ENCODE measurements at places on chromosomes 2 and 18.
A peak's percentile ranks its signal among the peaks of the same experiment; 100 is the strongest.

GRCh38 chr2:75466708-75467311, 93.9 kb downstream of the EVA1A start:
- DNase-seq: peak; percentile 59

DNA sequence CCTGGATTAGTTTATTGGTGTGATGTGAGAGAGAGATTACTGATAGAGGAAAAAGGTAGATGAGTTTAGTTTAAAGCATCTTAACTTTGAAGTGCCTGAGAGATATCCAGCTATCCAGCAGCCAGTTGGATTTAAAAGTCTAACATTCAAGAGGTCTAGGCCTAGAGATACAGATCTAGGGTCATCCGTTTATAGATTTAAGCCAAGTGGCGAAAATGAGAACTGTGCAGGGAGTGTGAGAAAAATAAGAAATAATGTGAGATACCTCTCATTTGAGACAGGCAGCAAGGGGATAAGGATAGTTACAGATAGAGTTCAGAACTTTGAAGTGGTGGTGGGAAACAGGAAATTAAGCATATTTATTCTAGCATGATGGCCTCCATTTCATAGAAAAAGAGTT, 5.3 kb upstream of the ORC2 start:
- no peak for DNase-seq

- DNase-seq: no peak
Measured at GRCh38 chr2:128548461-128548891, 229.8 kb upstream of the HS6ST1 start.

- no peak for DNase-seq
Measured at GRCh38 chr2:161085149-161085548, 75.1 kb upstream of the TANK start.

GRCh38 chr2:88563129-88563528, 64.1 kb downstream of the EIF2AK3 start:
- DNase-seq: no peak

DNA sequence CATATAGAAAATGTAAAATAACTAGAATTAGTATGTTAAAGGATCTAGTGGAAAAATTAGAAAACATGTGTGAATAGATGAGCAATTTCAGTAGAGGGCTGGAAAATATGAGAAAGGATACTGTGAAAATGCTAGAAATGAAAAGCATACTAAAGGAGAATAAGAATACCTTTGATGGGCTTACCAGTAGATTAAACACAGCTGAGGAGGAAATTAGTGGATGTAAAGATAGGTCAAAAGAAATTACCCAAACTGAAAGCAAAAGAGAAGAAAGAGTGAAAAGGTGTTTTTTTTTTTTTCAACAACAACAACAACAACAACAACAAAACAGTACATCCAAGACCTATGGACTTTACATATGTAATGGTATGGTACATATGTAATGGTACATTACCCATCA, 41.0 kb upstream of the CTIF start:
- DNase-seq: no peak

GRCh38 chr2:37616677-37617005, 54.8 kb downstream of the CDC42EP3 start:
- DNase-seq: no peak

DNA sequence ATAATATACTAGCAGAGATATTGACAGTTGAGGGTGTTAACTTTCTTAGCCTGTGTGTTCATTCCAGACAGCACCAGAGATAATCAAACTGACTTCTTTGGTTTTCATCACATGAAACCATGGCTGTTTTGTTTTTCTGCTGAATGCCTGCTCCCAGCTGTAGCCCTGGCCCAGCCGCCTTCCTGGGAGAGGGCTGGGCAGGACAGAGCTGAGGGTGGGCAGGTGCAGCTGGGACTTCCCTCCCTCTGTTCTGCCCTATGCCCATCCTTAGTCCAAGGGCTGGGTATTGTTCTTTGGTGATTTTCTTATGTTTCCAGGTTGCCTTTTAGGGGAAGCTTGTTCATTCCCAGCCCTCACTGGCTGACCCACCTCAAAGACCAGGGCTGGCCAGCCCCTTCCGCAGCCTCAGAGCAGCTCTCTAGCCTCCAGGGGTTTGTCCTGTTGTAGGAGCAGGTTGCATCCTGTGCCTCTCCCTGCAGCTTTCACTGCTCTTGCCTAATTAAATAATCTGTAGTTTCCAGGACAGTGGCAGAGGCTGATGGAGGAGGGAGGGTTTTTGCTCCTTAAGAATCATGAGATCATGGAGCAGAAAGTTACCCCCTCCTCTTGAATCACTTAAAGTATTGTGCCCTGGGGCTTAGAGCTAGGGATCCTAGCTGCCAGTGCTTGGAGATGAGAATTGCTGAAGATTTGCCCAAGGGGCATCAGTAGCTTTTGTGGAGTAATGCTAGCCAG, 61.4 kb downstream of the MTCL1 start:
- no peak for DNase-seq

DNA sequence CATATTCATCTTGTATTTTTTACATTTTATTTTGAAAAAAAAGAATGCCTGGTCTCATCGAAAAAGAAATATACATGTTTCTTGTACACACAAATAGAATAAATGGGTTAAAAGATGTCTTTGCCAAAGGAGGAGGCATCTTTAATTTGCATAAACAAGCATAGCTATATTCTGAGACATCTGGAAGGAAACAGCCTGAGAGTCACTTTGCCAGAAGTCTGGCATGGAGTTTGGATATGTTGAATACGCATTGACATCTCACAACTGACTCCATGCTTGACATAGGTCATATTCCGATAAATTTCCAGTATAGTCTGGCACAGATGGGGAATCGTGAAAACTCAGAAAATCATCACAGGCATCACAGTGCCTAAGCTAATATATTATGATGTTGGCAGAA, 1317.5 kb upstream of the CELF4 start:
- no peak for DNase-seq

- no peak for DNase-seq
Measured at GRCh38 chr2:143545949-143546255, 416.7 kb downstream of the ARHGAP15 start.

GRCh38 chr2:119464981-119465380, 33.3 kb downstream of the TMEM37 start:
- no peak for DNase-seq

- no peak for DNase-seq
Measured at GRCh38 chr2:62205554-62205953, 9.6 kb downstream of the B3GNT2 start.

DNA sequence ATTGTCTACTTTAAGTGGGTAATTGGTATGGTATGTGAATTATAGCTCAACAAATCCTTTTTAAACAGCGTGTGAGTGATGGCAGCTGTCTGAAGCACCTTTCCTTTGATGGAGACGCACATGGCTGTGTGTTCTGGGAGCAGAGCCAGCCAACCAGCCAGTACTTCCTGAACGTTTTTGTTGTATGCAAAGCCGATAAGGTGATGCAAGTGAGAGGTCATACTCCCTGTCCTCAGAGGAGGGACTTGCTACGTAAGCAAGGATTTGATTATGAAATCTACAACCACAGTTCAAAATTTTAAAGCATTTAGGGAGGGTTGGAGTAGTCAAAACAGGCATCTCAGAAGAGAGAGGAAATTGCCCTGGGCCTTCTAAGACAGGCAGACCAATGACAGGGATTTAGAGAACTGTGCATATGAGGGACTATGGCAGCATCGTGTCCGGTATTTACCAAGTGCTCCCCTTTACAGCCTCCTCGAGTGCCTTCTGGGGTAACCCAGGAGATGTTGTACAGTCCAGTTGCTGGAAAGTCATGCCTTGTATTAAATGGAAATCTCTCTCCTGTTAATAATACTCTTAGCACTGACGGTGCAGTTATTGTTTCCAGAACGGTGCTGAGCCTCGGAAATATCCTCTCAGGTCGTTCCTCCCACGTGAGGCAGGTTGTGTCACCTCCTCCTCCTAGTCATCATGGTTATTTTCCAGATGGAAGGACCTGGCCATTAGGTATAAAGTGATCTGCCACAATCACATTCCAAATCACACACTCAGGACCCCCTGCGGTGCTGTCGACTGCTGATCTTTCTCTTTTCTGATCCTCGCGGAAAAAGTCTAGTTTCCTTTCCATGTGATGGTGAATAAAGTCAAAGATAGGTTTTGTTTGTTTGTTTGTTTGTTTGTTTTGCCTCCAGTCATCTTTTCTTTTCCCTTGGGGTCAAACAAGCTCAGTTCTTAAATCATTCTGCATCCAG, 28.4 kb downstream of the ARHGEF4 start:
- no peak for DNase-seq

DNA sequence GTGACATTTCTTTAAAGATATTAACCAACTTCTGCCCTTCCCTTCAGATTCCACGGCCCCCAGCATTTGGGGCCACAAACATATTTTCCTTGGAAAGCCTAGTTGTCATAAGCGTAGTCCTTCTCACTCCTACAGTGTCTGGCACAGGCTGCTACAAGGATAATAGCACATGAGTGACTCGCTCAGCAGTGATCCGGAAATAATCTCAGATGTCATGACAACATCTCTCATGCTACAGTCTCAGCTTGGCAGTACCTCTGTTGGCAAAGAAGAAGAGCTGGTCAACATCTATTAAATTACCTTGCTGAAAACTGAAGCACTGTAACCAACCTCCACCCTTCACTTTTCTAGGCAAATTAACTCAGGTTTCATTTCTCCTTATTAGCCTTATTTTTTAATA, 351.7 kb downstream of the RAD51AP2 start:
- DNase-seq: no peak

- no peak for DNase-seq
Measured at GRCh38 chr18:48785091-48785614, 165.6 kb downstream of the SMAD7 start.

DNA sequence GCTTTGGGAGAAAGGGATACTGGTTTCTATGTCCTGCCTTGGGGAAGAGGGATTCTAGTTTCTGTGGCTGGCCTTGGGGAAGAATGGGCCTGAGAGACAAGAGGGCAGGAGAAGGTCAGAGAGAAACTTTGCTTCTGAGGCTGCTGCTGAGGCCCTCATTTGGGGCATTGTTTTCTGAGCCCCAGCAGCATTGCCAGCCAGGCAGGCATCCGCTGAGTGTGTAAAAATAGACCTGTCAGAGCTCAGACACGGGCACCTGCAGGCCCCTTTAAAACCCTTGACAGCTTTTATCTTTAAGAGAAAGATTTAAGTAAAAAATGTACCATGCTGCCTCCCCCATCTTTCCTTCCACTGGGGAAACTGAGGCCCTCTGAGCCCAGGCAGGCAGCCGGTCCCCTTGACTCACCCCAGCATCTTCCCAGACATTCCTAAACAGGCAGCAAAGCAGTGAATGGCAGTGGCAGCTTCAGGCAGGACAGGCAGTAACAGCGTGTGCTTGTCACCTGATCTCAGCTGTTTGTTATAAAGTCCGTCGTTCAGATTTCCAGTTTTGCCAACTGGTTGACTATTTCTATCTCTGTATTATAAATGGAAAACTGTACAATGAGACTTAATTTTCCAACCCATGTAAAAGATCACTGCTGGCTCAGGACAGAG, 27.6 kb downstream of the MLPH start:
- DNase-seq: no peak

DNA sequence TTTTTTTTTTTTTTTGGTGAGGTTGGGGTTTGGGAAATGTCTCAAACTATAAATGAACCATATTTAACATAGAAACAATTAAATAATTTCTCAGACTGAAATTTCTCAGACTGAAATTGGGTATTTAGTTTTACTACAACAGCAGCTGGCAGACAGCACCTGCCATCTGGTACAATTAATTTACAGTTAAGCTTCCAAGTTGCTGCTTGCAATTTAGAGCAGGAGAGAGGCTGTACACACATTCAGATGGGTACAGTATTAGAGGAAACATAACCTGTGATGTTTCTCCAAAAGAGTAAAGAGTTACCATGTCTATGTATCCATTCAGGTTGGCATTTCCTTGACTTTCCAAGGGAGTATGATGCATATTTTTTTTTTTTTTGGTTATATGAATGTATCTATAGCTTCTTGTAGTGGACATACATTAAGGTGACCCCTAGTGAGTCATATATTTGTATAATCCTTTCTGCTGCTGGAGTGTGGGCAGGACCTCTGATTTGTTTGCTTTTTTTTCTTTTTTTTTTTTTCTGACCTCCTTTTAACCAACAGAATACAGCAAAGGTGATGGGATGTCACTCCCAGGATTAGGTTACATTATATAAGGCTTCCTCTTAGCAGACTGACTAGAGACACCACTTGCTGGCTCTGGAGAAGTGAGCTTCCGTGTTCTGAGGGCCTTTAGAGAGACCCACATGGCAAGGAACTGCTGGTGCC, 201.7 kb downstream of the PTH2R start:
- peak; percentile 34 for DNase-seq

GRCh38 chr18:36015629-36016028, 43.1 kb downstream of the RMP24 start:
- no peak for DNase-seq

DNA sequence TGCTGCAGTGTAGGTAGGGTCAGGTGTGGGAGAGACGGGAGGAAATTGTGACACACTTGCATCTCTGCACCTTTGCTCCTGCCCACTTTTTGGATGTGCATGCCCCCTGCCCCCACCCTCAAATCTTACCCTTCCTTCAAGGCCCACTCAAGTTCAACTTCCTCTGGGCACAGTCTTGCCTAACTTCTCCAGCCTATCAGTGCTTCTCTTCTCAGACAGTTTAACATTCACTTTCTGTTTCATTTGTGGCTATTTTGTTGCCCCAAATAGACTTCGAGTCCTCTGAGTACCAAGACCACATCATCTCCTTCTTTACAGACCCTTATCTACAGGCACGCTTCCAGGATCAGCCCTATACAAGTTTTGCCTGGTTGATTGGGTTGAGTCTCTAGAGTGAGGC, 2.7 kb downstream of the ST8SIA5 start:
- DNase-seq: no peak

- no peak for DNase-seq
Measured at GRCh38 chr2:6749962-6750361, 115.7 kb downstream of the CMPK2 start.

- DNase-seq: no peak
Measured at GRCh38 chr2:64317707-64318475, 136.1 kb upstream of the LGALSL start.

- DNase-seq: no peak
Measured at GRCh38 chr2:198314559-198315153, 510.3 kb downstream of the PLCL1 start.

GRCh38 chr18:22742409-22742808, 190.7 kb upstream of the RBBP8 start:
- no peak for DNase-seq

DNA sequence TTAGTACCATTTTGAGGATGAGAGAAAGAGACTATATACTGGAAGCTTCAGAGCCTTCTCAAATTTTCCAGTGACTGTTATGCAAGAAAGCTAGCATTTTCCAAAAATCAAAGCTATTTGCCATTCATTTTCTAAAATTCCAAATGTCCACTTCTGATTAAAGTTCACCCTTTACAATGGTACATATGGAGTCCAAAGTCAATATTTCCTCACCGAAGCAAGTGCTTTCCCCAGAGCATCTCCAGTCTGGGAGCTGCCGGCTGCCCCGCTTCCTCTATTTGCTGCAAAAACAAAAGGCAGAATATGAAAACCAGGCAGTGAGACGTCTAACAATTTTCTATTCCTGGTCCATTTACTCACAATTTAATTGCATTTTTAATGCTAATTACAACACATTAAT, 302.0 kb upstream of the CCDC68 start:
- DNase-seq: no peak

DNA sequence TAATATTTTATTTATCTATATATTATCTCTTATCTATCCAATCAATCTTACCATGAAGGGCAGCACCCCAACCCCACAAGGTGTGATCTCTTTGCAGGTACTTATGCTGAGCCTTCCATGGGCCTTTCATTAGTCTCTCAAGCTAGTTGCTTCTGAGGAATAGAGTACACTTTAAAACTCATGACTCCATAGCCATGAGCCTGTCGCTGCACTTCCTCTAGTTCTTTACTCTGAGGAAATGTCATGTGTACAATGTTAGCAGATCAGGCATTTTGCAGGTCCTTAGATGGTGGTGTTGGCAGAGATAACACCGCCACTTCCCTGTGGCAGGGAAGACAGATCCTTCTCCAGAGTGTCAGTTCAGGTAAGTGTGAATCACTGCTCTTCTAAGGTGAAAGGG, 29.5 kb upstream of the STAT4 start:
- DNase-seq: no peak

Data from D341Med (cell line).